NCI-H446 (cell line): ENCODE measurements at places on chromosomes 1 and 21.

DNA sequence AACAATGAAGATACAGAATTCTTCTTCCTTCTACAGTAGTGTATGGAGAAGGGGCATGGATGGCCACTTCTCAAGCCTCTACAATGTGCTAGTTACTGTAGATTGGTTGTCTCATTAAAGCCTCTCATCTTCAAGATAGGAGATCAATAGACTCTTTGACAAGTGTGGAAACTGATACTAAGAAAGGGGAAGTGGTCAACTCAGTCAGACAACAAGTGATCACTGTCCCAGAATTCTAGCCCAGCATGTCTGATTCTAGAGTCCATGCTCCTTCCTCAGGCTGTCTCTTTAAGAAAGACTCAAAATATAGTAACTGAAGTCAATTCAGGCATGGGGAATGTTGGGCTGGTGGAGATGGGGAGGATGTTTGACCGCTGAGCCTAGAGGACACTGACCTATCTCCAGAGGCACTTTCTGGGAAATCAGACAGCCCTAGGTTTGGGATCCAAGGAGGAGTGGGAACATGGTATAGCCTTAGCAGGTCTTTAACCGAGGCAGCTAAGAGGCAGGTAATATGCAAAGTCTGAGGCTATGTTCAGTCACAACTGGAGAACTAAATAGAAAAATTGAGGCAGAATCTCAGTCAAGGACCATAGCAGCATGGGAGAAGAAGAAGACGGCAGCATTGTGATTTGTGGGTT lies 39.3 kb upstream of the EYA3 start:
- DNase-seq, result no peak

DNA sequence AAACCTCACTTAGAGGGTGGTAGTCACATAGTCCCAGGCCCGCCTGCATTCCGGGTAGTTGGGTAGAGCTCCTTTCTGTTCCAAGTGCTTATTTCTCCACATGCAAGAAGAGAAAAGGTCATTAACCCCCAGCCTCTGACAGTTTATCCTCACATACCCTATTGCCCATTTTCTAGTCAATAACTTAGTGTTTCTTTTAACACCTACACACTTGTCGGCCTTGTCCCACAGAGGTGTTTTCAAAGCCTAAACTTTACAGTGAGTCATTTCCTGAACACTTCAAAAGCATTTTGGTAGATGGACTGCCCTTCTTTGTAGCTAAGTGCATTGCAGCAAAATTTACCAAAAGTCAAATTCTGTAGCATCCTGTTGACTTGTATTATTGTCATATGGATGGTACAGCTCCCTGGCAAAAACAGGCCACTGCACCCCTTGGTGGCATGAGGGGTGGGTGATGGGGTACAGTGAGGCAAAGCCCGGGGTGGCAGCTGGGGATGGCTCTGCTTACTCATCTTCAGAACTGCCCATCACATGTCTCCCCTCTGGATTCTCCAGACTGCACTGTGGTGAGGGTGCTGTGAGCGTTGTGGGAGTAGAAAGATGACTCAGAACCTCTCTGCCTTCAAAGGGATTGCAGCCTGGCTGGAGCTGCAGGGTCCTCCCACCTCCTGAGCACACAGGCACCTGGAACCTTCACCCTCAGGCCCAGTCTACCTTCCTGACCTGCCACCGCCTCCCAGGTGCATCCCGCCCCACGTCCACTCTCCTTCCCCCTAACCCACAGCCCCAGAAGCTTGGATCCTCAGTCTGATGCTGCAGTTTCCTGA lies 45.8 kb upstream of the DMRTB1 start:
- DNase-seq, result no peak

- DNase-seq, result peak; percentile 58
Observed at GRCh38 chr1:110548381-110548780, 29.4 kb upstream of the KCNA10 start.

GRCh38 chr1:147509786-147510395 lies 31.4 kb upstream of the BCL9 start:
- no peak for DNase-seq

- no peak for DNase-seq
Observed at GRCh38 chr1:43705982-43706597, 1.2 kb upstream of the ST3GAL3 start.

DNA sequence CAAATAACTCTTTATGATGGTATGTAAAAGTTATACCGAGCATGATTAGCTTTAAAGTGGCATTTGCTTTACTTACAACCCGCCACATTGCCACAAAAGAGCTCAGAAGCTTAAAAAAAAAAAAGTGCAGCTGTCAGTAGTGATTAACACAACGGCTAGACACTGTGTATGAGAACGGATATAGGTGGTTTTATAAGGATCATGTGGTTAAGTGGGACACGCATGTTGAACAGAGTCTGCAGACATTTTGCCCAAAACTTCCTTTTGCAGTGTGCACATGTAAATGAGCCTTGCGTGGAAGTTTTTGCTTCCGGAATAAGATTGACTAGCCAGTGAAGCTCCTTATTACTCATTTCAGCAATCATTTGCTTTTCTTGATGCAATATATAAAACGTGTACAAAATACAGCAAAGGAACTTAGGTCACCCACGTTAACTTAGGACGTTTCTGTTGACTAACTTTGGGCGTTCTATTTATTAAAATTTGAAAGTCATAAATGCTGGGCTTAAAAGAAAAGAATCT lies 58.7 kb upstream of the RGS1 start:
- no peak for DNase-seq

- no peak for DNase-seq
Observed at GRCh38 chr1:94416901-94417727, 1.1 kb upstream of the ABCD3 start.

GRCh38 chr1:201885531-201886075 lies 3.1 kb upstream of the SHISA4 start:
- DNase-seq, result no peak

DNA sequence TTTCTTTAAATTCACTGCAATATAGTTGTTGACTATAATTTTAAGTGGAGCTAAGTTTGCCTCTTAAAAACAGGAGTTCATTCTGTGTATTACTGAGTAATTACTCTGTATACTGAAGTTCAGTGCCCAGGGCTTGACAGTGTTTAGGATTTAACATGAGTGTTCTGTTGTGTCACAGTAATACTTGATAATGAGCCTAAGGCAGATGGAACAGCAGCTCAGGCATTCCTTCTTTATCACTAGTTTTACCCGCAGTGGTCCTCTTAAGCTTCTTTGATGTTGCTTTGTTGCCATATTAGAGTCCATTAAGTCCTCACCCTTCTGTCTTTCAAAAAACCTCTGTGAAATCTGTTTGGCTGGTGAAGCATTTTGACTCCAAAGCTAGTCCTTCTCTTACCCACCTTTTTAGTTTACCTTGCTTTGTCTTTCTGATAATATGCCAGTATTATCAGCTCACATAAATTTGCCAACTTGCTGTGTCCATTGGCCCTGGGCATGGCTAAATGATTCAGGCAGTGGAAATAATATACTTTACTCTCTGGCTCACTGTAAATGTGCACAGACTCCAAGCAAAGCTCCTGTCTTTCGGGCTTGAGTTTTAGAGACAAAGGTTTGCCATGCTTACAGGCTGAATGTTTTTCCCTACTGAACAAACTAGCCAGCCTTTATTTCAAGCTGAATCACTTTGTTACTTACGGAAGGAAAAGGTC lies 17.7 kb downstream of the HIPK1 start:
- no peak for DNase-seq

DNA sequence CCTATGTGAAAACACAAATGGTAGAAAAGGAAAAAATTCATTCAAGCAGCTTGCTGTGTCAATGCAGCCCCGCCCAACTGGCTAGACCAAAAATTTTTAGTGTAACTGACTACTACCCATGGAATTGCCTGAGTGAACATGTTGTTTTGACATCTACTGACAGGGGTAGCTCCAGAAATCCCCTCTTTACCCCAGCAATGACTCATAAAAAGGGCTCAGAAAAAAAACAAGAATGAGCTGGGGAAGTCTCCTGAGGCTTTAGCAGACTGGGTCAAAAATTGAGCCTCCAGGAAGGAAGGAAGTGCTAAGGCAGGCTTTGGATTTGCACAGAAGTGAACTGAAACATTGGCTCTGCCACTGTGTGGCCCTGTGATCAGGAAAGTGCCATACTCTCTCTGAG lies 24.4 kb upstream of the FGGY start:
- DNase-seq, result no peak

GRCh38 chr1:6465461-6466005 lies 440 bp downstream of the TNFRSF25 start:
- DNase-seq, result no peak

GRCh38 chr1:177274687-177275211 lies 104.0 kb downstream of the BRINP2 start:
- no peak for DNase-seq

DNA sequence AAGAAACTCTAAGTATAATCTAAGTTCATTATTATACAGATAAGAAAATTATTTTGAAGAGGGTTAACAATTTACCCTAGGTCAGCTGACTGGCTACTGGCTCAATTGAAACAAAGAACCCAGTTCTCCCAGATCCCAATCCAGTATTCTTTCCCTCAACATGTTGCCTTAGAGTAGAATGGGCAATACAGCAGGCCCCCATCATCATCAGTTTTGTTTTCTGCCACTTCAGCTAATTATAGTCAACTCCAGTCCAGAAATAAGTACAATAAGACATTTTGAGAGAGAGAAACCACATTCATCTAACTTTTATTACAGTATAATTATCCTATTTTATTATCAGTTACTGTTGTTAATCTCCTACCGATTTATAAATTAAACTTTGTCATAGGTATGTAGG lies 241.2 kb downstream of the ASTN1 start:
- DNase-seq, result no peak

GRCh38 chr1:233933339-233933738 lies 28.9 kb downstream of the SLC35F3 start:
- no peak for DNase-seq

- peak; percentile 40 for DNase-seq
Observed at GRCh38 chr1:37485902-37486679, 11.7 kb downstream of the ZC3H12A start.

GRCh38 chr1:116232989-116233514 lies 121.9 kb downstream of the MAB21L3 start:
- DNase-seq, result no peak

GRCh38 chr21:42734323-42734971 lies 81.0 kb downstream of the PDE9A start:
- DNase-seq, result no peak

DNA sequence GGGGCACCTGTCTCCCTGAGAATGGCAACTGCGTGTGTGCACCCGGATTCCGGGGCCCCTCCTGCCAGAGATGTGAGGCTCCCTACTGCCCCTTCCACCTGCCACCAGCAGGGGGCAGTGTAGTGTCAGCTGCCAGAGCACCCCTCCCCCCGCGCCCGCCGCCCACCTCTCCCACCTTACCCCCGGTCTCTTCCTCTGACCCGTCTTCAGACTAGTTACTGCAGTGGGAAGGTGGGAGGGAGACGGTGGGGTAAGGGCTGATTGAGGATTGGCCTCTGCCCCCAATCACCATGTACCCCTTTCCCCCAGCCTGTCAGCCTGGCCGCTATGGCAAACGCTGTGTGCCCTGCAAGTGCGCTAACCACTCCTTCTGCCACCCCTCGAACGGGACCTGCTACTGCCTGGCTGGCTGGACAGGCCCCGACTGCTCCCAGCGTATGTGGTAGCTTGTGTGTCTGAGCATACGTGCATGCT lies 10.1 kb upstream of the LRRC71 start:
- no peak for DNase-seq

GRCh38 chr1:31725777-31726535 lies 22.1 kb upstream of the COL16A1 start:
- peak; percentile 13 for DNase-seq

DNA sequence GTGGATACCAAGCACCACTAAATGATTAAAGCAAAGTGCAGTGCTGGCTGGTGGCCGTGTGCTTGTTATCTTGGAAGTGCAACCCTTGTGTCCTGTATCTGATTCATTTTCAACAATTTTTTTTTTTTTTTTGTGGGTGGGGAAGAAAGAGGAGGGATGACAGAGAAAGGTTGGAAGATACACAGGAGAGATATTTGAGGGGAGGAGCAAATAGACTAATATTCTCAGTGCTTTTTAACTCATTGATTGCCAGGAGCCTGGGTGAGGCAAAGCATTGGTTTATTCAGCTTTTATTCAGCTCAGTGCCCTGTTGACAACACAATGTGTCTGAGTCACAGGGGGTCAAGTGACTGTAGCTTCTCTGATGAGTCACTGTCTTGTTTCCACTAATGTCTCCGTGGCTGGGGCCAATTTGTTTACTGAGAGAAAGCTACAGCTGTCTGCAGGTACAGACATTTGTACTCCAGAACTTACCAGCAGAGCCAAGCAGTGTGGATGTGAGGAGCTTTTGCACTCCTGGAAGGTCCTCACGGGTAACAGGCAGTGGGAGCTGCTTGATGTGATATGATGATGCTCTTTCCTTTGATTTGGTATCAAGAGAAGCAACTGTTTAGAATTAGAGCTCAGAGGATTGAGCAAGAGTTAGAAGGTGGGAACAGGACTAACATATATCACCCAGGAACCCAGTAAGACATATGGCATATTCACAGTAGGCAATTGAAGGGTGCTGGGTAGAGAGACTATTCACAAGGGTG lies 23.6 kb upstream of the DNM3 start:
- peak; percentile 0 for DNase-seq

DNA sequence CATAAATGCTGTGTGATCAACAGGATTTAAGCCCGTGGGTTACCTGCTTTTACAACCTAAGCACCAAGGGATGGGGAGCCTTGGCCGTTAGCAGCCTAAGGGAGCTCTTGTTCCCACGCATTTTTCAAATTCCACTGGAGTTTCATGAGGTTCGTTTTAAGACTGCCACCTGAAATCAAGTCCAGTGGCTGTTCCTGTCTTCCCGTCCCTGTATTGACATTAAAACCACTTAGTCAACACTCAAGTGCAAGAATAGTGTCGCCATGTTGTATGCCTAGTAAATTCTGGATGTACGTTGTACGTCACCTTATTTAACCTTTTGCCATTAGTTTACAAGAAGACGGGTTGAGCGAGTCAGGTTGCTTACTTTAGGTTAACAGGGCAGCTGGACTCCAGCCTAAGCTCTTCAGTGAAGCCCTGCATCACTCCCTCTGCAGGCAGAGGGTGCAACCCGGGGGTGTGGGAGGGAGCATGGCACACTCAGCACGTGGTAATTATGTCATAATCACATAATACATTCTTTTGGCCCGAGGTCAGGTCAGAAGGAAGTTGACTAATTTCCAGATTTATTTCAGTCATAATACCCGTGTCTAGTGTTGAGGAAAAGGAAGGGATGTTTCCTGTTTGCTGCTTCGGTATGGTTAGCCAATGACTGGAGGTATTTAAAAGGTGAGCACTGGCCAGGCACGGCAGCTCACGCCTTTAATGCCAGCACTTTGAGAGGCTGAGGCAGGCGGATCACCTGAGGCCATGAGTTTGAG lies 42.5 kb downstream of the CNST start:
- no peak for DNase-seq

DNA sequence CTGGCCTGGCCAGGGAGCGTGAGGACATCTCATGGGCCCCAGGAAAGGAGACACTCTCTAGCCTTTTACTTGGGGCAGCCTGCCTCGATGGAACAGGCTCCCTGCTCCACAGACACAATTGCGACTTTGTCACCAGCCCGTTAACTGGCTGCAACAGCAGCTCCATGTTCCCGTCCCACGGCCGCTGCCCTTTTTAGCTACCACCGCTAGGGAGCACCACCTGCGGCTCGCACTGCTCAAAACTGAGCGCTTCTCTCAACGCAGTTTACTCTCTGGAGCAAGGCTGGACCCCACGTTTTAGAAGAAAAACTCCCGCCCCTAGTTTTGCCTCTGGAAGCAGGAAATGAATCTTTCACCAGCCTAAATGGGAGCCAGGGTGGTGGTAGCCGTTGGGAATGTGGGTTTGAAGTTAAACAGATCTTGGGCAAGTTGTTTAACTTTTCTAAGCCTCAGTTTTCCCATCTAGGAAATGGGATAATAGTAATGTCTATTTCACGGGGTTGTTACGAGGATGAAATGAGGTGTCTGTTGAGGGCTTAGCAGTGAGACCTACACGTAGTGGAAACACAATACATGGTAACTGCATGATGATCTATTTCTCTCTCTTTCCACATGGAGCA lies 3.5 kb upstream of the LRRC38 start:
- DNase-seq, result no peak
